ENCODE measurements at places on chromosomes 13 and 19.

DNA sequence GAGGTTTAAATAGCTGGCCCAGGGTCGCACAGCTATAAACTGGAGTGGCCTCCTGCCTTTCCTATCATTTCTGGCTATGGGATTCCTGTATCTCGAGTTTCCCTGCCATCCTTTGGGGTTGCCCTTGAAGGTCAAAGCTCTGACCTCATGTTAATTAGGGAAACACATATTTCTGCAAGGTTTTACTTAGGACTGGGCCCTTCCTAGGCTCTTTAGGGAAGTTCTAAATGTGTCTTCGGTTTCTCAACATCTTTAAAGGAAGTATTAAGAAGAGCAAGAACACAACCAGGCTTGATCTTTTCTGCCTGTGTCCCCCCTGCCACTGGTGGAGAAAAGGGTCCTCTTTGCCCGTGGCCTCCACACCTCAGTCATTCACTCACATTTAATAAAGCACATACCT is 10.8 kb downstream of the LCP1 start:
- DNase-seq: no peak

- no peak for DNase-seq
These were observed 257 bp downstream of the KCTD12 start for GRCh38 chr13:76886005-76886291.

- DNase-seq: peak; percentile 77
These were observed 71.4 kb downstream of the ALOX5AP start for GRCh38 chr13:30806784-30807183.

DNA sequence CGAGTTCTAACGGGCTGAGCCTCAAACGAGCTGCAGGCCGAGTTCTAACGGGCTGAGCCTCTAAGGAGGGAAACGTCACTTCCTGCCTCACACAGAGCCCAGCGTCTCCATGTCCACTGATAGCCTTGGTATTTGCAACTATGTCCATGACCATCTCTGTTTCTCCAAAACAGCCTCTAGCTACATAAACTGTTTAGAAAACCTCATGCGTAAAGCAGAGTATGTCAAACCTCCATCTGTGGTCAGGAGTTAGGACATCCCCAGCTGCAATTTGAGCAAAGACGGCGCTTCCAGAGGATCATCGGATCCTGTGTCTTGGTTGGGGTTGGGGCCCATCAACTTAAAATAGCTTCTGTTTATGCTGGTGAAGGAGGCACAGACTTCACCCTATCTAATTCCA is 20.8 kb downstream of the RASA3 start:
- no peak for DNase-seq

DNA sequence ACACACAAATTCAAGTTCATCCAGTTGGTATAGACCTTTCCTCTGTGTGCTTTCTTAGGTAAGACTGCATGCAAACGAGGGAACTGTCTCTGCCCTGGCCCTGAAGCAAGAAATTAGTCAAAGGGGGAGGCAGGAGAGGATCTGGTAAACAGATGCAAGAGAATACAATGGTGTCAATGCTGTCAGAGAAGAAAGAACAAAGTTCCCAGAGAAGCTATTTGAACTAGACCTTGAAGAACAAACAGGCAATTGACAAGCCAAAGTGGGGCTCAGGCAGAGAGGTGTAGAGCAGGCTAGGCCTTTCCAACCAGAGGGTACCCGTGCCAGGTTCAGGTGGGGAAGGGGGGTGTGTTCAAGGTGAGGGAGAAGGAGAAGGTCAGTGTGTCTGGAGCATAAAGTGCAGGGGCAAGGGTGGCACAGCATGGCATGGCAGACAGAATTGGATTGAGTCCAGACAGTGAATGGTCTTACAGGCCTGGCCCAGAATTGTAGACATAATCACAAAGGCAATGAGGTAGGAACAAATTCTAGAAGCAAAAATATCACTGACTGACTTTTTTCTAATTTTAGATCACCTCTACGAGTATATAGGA is 95.0 kb upstream of the STARD13 start:
- DNase-seq: no peak

GRCh38 chr13:56720841-56721240 is 419.9 kb upstream of the PRR20A start:
- DNase-seq: no peak

DNA sequence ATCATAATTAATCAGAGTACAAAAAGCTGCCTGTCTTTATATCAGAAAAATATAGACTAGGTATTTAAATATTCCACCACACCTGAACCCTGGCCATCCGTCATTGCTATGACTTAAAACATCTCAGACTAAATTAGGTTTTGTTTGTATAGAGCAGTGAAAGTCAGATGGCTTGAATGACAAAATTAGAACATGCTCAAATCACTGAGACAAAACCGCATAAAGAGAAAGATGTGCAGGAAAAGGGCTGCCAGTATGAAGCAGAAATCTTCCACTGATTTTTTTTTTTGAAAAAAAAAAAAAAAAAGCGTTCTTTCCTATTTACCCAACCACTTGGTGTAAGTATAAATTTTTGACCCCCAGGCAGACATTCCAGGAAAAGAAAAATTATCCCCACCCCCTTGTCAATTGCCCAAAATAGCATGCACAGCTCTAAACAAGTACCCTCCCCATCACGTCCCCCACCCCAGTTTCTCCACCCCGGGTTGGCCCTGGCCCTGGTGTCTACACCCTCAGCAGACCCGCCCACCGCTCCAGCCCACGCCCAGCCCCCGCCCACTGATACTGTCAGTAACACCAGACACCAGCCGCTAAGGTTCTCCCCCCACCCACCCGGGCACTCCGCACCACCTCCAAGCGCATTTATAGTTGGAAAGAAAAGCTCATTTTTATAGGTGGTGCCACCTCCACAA is 118.6 kb downstream of the URI1 start:
- no peak for DNase-seq

DNA sequence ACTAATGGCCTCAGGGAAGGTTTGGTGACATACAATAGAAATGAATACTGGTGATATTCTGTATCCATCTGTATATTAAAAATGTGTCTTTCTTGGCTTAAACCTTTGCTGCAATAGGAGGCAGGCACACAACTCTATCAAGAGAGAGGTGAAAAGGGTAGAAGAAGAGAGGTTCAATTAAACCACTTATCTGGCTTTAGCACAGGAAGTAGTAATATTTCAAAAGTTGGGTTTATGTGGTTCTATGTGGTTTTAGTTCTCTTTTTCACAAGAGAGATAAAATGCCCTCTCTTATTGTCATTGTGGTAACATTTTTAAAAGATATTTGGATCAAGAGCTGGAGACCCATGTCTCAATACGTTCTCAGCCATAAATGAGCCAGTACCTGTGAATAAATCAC is 146.2 kb upstream of the FNDC3A start:
- DNase-seq: no peak

- DNase-seq: peak; percentile 34
These were observed 25.8 kb upstream of the MEDAG start for GRCh38 chr13:30880151-30880855.

GRCh38 chr19:58538257-58539168 is 5.4 kb upstream of the TRIM28 start:
- DNase-seq: no peak

DNA sequence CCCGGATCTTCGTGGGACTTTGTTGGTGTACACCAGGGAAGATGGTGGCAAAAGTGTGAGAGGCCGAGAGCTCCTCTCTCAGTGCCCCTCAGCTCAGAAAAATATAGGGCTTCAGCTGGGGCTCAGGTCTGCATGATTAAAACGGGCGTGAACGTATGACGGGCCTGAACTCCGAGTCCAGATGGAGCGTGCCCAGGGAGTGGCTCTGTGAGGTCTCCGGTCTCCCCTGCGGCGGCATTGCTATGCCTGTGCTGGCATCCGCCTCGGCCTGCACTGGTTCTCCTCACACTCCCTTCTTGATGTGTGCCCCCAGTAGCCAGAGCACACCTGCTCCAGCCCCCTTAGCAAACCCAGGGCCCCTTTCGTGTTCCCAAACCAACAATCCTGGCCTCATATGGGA is 82.0 kb downstream of the TEX29 start:
- no peak for DNase-seq

- no peak for DNase-seq
These were observed 542 bp downstream of the CACNG7 start for GRCh38 chr19:53909471-53910169.

- DNase-seq: no peak
These were observed 61.2 kb upstream of the EDNRB start for GRCh38 chr13:77979721-77980385.

DNA sequence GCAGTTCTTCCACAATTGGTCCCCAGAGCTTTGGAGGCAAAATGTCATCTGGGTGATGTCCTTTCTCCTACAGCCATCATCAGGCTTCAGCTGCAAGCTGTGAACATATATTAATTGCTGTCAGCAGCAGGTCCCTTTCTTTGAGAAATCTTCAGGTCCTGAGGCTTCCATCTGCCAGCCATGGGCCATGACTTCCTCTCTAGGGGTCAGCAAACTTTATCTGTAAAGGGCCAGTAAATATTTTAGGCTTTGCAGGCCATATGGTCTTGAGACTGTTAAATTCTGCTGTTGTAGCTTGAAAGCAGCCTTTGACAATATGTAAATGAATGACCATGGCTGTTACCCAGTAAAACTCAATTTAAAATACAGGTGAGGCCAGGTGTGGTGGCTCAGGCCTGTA is 27.1 kb downstream of the SERP2 start:
- DNase-seq: no peak

Measured in GM03348 (cell line).